ENCODE measurements at places on chromosomes 1 and 21.
A peak's percentile ranks its signal among the peaks of the same experiment; 100 is the strongest.

DNA sequence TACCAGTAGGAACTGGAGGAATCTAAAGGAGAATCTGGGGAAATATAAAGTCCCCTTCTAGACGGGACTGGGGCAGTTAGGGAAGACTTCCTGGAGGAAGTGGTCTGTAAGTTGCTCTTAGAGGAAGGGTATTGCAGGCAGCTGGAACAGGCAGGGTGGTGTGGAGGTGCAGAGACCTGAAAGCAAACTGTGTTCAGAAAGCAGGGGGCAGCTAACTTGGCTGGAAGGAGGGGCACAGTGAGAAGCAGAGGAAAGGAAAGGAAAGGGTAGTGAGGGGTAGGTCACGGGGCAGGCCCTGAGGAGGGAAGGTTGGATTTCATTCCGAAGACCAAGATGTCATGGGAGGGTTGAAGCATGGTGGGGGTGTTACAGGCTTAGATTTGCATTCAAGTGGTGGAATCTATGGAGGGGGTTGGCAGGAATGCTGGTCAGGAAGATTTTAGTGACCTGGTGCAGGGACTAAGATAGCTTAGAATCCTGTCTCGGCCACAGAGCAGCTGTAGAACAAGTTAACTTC lies 240.7 kb downstream of the FOXD2 start:
- DNase-seq = peak; percentile 4

GRCh38 chr1:30909365-30910068 lies 959 bp upstream of the SDC3 start:
- DNase-seq = peak; percentile 43

- no peak for DNase-seq
Observed at GRCh38 chr1:25128121-25128621, 104.1 kb downstream of the SYF2 start.

GRCh38 chr1:234186037-234186688 lies 187.1 kb upstream of the COA6 start:
- DNase-seq = no peak

- DNase-seq = no peak
Observed at GRCh38 chr1:41371630-41372599, 10.7 kb downstream of the FOXO6 start.

- DNase-seq = peak; percentile 37
Observed at GRCh38 chr1:62228136-62228882, 33.7 kb downstream of the L1TD1 start.

DNA sequence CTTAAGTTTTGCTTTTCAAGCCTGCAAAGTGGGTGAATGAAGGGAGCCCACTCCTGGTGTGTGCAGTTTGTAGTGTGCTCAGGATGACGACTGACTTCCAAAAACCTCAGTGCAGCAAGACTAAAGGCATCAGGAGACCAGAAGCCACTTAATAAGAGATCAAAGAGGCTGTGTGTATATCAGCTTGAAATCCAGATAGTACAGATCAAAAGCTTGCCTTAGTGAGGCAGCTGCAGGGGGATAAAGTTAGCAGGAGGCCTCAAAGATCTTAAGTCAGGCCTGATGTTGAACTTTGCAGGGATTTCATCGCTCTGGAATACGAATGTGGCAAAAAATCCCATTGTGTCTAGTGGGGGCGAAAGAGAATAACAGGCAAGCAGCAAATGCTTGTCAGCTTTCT lies 99.8 kb downstream of the PATJ start:
- DNase-seq = no peak

DNA sequence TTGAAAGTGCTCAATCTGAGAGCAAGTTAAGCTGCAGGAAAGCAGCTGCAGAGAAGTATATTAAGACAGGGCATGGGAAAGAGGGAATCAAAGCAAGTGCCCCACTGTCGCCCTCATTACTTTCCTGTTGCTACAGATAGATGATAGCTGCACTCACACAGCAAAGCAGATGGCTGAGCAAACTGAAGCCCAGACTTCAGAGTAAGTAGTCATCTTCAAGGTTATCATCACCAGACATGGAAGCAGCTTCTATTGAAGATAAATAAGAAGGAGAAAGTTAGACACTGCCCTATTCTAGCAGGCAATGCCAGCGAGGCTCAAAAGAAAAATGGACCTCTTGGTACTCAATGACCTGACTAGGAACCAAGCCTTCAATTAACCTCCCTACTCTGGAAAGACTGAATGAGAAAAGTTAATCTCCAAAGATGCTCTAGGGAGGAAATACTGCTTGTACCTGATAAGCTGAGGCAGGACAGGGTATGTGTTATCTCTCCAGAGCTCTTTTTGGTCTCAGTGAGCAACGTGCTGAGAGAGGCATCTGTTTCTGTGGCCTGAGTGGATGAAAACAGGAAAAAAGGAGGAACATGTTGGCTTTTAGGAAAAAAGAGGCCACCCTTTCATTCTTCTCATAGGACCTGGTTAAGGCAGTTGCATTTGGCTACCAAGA lies 11.1 kb upstream of the MRPL9 start:
- DNase-seq = no peak

DNA sequence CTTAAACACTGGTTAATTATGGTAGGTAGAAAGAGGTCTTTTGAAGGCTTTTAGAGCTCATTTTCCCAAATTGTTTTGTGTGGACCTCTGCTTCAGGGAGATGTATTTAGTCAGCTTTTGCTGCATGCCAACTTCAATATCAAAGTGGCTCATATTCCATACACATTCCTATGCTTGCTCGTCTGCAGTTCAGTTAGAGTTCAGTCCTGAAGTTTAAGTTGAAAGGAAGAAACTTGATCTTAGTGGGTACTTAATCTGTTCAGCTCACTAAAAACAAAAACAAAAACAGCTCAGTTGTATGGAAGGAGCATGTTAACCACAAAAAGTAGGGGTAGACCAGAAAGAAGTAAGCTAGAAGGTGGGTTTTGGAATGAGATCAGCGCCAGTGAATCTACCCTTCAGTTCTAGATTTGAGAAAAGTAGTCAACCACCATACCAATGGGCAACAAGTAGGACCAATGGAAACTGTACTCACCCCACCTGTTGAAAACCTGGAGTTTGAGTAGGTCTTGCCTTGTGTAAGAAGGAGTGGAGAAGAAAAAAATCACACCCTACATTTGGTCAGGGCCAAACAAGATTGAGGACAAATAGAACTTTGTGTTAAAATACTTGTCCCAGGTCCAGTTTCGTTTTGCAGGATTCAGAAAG lies 58.0 kb downstream of the LEPR start:
- no peak for DNase-seq

DNA sequence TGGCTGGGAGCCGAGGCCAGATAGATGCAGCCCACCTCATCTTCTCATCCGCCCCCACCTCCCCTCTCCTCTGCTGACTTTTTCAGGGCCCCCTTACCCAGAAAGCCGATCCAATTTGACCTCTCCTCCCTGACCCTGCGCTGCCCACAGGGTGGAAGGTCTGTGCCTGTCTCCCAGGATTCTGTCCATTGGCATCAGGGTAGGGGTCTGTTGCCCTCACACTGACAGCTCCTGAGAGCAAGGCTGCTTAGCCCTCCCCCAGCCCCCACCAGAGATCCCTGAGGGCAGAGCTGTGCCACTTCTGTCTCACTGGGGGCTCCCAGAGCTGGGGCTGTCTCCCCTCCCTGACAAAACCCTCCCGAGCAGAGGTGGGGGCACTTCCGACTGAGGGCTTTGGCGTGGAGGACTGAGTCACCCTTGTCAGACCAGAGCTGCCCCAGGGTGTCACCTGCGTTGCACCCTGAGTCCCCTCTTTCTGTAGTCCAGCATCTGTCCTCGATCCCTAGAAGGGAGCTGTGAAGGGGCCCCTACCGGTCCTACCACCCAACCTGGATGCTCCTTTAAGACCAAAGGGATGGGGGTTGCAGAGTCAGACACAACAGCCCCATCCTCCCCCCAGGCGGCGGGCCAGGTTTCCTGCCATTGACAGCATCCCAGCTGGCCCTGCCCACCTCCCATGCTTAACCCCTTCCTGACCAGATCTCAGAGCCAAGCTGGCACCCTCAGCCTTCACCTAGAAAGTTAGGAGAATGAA lies 2.4 kb upstream of the FAM110D start:
- no peak for DNase-seq

- DNase-seq = no peak
Observed at GRCh38 chr1:208118841-208119606, 125.2 kb downstream of the PLXNA2 start.

DNA sequence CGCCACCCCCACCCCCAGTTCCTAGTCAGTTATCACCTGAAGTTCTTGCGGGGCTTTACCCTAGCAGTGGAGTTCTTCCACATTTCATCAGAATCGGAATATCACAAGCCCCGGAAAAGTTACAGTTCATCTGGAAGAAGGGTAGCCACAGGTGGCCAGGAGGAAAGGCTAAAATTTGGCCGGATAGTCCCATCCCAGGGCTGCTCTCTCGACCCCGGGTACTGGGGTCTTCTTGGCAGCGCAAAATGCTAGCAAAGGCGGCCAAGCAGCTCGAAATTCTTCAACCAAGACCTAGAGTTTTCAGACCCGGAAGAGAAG lies 7.9 kb downstream of the HLX start:
- DNase-seq = no peak

- DNase-seq = no peak
Observed at GRCh38 chr1:84353695-84354094, 44.6 kb upstream of the DNASE2B start.

DNA sequence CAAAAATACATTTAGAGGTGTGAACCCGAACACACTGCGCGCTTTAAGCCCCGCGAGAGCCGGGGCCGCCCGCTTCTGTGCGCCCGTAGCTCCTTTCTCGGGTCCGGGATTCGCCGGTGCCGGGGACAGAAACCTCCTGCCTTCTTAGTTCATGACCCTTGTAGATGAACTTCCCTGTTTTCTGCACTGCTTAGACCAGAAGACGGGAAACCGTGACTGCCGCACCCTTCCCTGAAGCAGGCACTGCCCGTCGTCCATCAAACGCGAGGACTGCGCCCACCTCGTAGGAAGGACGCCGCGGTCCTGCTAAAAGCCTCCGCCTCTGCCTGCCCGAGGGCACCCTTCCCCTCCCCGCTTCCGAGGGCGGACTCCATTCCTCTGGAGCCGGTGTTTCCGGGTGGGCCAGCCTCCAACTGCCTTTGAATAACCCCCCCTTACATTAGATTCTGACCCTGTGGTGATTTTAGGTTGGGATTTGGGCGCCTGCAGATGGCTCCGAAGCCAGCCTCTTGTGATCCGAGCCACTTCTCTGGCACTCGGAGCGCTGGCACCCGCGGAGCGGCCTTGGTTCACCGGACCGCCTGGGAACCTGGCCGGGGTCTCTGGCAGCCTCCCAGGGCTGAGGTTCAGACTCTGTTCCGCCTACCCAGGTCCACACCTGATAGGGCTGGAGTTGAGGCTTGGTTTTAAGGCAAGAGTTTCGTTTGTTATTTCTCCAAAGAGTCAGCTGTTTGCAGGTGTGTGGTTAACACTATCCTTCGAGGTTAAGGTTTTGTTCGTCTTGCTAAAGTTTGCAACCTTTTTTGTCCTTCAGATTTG lies 1.2 kb upstream of the PTTG1IP start:
- peak; percentile 66 for DNase-seq

DNA sequence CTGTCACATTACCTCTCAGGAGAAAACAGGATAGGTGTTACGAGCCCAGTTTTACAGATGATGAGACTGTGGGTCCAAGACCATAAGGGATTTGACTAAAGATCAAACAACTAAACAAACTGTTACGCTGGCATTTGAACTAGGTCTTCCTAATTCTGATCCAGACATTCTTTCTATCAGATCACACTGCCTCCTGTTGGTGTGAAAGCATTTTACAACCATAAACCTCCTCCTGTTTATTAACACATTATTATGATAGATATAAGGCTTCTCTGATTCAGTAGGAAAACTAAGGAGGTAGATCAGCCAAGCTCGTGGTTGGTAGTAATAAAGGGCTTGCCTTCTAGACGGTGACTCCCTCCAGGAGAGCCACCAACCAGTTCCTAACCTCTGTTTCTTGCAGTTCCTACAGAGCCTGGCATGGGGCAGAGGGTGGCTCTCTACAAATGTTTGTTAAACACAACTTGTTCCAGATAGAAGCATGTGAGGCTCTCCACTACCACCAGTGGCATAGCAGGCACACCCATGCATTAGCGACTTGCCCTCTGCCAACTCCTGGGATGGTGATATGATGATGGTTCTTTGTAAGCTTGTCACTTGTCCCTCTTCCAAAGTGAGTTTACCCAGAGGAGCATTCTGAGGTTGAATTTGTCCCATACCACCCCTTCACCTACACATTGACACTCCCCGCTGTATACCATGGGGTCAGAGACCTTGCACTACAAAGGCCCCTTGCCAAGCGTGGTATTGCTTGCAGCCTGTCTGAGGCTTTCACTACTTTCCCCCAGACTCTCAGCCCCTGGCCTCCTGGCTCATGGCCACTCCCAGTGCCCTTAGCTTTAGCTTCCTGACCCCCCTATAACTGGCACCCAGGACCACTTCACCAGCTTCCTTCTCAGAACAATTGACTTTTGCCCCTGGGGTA lies 96.4 kb upstream of the HOOK1 start:
- no peak for DNase-seq

GRCh38 chr1:182149411-182149965 lies 88.0 kb upstream of the ZNF648 start:
- DNase-seq = peak; percentile 74

DNA sequence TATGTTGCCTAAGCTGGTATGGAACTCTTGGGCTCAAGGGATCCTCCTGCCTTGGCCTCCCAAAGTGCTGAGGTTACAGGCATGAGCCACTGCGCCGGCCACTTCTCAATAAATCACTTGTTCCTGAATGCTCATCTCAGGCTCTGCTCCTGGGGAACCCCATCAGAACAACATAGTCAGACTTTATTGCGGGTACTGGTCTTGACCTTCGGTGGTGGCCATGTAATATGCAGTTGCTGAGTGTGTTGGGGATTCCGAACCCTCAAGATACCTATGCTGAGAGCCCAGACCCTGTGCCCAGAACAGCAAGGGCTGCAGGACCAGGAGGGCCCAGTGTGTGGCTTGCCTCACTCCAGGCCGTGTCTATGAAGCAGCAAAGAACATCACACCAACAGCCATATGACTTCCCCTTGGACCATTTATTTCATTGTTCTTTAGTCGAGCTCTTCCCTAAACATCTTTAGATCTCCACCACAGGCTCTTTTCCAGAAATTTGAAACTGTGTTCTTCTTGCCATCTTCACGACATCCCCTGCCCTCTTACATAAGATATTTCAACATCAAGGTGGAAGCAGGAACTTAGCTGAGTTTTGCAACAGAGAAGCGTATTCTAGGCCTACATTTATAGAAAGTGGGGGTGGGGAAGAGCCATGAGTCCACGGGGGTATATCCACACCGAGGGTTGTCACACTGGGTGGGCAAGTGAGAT lies 12.7 kb upstream of the SDHB start:
- no peak for DNase-seq

- DNase-seq = no peak
Observed at GRCh38 chr1:55726994-55727393, 511.8 kb upstream of the USP24 start.

- DNase-seq = peak; percentile 44
Observed at GRCh38 chr1:17207966-17208418, 3.1 kb downstream of the PADI1 start.

Measured in stomach (tissue), 19 donors.